ENCODE measurements at places on chromosomes 2 and 18.

DNA sequence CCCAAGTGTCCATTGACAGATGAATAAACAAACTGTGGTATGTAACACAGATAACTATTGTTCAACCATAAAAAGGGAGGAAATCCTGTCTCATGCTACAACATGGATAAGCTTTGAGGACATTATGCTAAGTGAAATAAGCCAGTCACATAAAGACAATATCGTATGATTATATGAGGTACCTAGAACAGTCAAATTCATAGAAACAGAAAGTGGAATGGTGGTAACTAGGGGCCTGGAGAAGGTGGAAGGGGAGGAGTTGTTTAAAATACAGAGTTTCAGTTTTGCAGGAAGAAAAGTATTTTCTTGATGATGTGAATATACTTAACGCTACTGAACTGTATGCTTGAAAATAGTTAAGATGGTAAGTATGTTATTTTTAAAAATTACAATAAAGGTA is 304.6 kb upstream of the CXCR4 start:
- no peak for DNase-seq

DNA sequence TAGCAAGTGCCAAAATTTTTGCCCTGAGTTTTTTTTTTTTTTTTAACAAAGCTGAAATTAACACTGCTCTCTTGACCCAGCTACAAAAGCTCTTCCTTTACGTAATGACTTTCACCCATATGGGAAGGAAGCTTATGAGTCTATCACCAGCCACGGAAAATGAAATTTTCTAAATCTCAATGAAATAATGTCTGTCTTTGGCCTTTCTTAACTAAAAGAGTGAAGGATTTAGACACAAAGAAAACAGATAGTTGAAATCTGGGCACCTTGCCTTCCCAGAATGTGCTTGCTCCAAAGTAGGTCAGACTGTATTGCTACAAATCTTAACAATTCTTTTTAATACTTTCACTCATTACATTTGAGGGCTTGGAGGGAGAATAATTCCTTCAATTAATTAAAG is 180.8 kb upstream of the MGAT5 start:
- no peak for DNase-seq

DNA sequence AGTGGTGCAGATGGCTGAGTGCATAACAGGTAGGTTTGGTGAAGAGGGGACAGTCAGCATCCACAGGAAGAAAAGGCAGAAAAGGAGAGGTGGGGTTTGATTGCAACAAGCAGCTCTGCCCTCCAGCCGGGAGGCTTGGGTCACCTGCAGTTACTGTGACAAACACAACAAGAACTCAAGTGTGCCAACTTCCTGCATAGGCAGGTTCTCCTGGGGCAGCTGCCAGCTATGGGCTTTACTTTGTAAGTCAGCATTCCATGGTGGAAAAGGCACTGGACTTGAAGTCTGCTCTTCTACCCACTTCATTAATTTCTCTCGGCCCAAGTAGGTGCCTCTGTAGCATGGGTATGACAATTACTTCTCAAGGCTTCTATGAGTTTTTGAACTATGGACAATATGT is 98.9 kb downstream of the MYT1L start:
- no peak for DNase-seq

- no peak for DNase-seq
Observed at GRCh38 chr2:41241325-41242000, 789.6 kb upstream of the SLC8A1 start.

DNA sequence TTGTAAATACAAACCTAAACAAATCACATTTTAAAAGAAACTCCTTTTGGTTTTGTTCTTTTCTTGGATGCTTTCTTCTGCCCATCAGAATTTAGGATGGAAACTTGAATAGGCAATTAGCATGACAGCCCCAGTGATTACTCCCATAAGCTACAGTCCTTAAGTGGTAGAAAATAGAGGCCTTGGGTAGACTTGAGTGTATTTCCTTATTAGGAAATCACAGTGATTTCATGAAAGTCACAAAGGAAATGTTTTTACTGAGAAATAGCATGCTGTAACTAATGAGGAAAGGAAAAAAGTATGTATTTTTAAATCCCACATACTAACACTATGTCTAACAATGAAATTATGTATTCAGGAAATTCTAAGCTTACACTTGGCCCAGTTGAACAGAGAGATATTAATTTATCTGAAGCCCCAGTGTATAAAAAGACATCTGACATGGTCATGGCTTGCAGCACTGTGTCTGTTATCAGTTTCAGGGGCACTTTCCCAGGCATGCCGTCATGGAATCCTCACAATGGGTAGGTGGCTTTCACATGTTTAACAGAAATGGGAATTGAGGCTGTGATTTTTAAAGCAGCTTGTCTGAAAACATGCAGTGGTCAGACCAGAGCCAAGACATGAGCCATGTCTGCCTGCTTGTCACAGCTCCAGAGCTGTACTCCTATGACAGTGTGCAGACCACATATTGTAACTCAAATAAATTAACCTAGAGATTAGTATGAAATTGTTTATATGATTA is 79.7 kb upstream of the TRIB2 start:
- no peak for DNase-seq
